ENCODE measurements at places on chromosomes 1 and 21.
A peak's percentile ranks its signal among the peaks of the same experiment; 100 is the strongest.

- DNase-seq = no peak
These were observed 14.4 kb upstream of the ZFYVE9 start for GRCh38 chr1:52127181-52128180.

GRCh38 chr1:7300893-7301663 lies 470.0 kb upstream of the VAMP3 start:
- DNase-seq = no peak

- no peak for DNase-seq
These were observed 19.7 kb downstream of the PRAMEF1 start for GRCh38 chr1:12810691-12811408.

GRCh38 chr1:11869650-11870207 lies 11.0 kb upstream of the NPPB start:
- DNase-seq = no peak

GRCh38 chr21:36542312-36543101 lies 62.6 kb upstream of the CLDN14 start:
- peak; percentile 23 for DNase-seq

DNA sequence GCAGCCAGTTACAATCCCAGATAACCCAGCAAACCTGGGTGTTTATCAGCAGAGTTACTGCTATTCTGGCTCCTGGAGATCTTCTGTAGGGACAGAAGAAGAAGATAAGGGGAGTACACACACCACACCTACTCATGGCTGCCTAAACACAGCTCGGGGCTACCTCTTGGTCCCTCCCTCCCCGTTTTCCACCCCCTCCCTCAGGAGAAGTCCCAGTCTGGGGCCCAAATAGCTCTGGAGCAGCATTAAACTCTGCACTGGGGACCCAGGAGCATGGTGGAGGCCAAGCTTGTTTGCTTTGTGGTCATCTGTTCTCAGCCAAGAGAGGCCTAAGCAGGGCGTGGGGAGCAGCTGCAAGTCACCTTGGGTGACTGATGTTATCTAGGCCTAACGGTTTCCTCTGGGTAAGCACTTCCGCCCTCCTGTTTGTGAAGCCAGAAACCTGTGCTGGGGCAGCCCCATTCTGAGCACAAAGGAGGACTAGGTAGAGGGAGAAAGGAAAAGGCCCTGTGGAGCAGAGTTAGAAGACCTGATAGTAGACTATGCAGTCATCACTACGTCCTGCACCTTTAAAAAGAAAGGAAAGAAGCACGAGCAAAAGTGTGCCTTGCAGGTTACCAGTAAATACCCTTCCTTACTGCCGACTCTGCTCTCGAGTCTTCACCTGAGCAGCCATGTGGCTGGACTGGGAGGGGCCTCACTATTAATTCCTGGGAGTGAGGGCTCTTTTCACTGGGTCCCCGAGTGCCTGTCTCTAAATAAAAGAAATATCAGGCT lies 2.0 kb upstream of the RCSD1 start:
- peak; percentile 86 for DNase-seq

GRCh38 chr1:233289676-233290075 lies 5.8 kb downstream of the PCNX2 start:
- DNase-seq = no peak

DNA sequence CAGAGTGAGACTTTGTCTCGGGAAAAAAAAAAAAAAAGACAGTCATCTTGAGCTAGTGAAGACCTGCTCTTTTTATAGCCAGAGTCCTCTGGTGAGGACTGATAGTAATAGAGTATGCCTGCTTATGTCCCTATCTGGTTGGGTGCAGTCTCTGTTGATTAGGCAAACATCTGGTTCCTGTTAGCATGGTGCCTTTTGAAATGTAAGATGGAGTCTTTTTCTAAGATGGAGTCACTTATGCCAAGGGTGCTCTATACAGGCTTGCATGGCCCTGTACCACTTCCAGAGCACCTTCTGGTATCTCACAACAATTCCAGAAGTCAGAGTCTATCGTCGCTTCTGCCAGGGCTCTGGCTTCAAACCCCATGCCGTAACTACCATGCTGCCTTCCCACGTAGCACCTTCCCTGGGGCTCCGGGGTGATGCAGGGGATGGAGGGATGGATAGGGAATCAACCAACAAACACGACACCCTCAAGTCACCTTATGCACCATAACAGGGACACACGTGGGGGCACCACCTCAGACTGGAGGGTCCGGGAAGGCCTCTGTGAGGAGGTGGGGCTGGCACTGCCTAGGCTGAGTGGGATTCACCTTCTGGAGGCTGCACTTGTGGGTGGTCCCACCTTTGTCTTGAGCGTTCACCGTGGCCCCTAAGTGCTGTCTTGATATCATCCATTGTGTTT lies 11.6 kb upstream of the PADI6 start:
- no peak for DNase-seq

GRCh38 chr1:55034476-55035133 lies 4.7 kb upstream of the PCSK9 start:
- DNase-seq = no peak

- DNase-seq = no peak
These were observed 71.3 kb downstream of the PLPP3 start for GRCh38 chr1:56507925-56508522.

DNA sequence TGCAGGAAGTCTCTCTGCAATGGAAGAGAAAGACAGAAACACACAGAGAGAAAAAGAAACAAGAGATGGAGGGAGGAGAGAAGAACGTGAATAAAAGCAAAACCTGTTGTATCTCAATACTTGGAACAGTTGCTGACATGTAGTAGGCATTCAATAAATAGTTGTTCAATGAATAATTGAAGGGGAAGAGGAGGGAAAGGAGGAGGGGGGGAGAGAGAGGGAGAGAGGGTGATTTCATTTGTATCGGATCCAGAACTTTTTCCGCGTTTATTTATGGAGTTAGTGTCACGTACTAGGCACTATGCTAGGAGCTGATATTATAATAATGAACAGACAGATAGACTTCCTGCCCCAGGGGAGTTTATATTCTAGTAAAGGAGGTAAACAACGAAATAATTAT lies 144.1 kb downstream of the OMA1 start:
- DNase-seq = no peak

DNA sequence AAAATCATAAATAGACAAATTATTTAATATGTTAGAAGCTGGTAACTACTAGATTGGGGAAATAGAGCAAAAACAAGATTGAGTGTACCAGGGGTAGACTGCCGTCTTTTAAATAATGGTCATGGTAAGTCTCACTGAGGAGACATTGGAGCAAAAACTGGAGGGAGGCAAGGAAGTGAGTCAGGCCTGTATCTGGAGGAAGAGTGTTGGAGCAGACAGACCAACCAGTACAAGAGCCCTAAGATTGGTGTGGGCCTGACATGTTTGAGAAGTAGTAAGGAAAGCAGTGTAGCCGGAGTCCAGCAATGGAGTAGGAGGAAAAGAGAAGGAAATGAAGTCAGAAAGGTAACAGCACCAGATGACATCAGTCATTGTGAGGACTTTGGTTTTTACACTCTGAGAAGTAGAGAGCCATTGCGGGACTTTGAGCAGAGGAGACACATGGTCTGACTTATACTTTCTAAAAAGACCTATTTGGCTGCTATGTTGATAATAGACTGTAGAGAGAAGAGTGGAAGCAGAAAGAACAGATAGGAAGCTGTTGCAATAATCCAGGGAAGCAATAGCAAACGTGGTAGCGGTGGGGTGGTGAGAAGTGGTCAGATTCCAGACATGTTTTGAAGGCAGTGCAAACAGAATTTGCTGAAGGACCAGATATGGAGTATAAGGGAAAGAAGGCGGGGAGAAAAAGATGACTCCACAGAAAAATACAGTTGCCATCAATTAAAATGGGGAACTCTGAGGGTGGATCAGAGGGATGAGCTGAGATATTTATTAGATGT lies 44.7 kb upstream of the GJA5 start:
- DNase-seq = no peak

DNA sequence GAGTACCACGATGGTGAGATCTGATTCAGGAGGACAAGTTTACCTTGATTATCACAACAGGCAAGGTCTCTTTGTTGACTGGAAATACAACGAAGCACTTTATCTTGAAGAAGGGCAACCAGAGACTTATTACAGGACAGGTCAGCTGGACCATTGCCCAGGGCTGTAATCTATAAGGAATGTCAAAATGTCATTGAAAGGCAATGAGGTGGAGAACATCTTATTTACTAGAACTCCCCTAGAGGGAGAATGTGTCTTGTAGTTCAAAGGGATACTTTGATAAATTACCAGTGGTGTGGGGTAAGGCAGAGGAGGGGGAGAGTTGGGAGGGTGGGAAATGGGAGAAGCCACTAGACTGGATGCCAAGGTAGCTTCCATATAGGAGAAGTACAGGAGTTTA lies 212.3 kb downstream of the NCAM2 start:
- no peak for DNase-seq

DNA sequence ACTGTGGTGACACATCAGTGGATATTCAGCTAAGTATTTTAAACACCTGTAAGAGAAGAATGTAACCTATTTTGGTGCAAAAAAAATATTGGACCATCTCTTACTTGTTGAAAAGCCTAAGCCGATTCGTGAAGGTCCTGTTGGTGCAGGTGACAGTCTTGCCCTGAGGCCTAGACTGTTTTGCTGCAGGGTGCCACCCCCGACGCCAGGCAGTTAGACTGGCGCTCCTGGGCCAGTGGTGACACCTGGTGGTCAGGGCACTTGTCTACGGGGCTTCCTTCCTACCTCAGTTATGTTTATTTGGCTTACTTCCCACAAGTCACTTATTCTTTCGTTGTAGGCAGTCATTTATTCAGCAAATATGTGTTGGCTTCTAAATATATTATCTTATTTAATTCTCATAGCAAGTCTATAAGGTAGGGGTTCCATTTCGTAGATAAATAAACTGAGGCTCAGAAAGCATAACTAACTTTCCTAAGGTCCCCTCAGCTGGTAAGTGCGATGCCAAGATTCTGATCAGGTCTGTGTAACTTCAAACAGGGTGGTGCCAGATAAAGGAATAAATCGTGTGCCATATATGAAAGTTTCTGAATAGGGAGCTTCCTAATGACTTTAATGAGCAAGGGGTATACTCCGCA lies 1.9 kb downstream of the EEIG2 start:
- DNase-seq = peak; percentile 82

DNA sequence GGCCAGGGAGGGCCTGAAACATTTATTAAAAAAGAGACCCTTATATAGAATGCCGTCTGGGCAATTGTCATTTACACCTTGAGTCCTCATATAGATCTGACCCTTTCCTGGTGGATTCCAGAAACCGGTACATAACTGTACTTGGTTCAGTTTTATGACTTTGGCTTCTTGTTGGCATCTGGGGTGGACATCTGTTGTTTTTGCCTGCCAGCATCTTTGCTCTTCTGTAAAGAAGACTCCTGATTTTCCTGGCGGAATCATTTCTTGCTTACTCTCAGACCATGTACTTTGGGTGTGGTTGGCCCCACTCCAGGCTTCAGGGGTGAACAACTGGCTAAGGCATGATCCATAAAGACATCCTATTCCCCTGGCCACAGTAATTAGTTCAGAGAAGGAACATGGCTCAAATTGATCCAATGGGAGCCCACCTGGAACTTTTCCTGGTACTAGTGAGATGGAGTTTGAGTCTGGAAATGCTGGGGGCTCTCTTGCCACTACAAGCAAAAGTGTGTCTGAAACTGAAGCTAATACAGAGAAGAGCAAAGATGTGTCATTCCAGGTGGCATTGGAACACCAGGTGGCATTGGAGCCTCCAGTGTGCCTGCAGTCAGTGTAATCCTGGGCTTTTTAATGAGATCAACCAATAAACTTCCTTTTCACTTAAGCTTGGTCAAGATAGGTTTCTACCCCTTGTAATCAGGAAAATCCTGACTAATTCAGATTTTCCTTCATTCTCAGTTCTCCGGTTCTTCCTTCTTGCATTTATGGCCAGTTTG lies 332.5 kb upstream of the CAMK1G start:
- no peak for DNase-seq

DNA sequence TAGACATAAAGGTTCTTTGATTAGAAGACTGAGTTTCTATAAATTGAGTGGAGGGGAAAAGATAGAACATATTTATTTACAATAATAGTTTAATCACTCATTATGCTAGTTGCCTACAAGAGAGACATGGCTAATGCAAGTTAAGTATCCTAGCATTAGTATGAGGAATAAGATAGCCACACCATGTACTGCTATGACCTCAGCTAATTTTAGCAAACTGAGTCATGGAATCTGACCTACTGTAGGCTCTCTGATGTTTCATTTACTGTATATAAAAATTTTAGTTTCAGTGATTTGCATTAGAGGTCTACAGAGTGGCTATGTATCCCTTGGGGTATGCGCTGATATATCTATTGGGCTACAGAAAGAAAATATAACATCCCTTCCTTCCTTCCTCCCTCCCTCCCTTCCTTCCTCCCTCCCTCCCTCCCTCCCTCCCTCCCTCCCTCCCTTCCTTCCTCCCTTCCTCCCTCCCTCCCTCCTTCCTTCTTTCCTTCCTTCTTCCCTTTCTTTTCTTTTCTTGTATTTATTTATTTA lies 5.8 kb downstream of the AGL start:
- no peak for DNase-seq

DNA sequence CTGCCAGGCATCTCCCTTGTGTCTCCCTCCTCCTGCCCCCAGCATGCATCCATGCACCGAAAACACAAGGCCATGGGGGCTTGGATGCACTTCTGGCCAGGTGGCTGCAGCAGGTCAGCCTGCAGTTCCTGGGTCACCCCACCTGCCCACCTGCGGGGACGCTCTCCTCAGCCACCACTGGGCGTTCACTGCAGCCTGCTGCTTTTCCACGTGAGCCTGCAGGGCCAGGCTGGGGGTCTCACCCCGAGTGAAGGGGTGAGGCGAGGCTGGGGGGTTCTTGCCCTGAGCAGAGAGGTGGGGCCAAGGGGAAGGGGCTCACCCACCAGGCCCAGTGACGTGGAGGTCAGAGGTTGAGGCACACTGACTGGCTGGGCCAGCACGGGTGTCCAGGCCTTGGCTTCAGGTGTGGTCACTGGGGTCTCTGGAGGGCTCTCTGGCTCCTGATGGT lies 64.6 kb downstream of the WNT9A start:
- no peak for DNase-seq

DNA sequence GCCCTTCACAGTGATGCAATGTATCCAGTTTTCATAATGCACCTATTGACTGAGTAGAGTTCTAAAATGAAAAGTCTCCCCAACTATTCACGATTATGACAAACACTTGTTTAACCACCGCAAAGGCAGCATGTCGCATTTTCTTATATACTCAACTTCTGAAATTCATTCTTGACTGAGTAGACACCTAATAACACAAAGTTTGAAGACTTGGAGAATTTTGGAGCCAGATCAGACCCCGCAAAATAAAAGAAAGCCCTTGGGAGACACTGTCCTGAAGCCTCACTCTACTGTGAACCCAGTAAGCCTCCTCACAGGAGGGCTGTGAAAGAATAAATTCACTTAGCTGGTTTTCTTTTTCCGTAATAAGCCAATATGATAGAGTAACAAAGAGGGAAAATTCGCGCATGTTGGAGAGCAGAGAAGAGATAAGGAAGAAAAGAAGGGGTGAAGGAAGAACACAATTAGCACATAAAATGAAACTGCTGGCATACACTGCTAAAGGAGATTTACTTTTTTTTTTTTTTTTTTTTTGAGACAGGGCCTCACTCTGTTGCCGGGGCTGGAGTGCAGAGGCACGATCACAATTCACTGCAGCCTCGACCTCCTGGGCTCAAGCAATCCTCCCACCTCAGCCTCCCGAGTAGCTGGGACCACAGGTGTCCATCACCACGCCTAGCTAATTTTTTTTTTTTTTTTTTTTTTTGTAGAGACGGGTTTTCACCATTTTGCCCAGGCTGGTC lies 492 bp upstream of the COLGALT2 start:
- no peak for DNase-seq

- no peak for DNase-seq
These were observed 358.0 kb upstream of the C1orf87 start for GRCh38 chr1:60431593-60431992.
